ENCODE measurements at places on chromosomes 1 and 21. TPM values are rescaled to one million over a fixed set of nuclear protein-coding genes. Genes with fewer than 3 reads are reported as not detected.

SIK1 gene
- total RNA-seq, result 1.2 TPM

IVL gene
- not detected for total RNA-seq

KLHDC9 gene
- total RNA-seq, result 3.0 TPM

PCP4 gene
- total RNA-seq, result not detected

CLCNKA gene
- 0.42 TPM for total RNA-seq

TNFRSF4 gene
- not detected for total RNA-seq

GRCh38 chr21:29650523-29651022 is 289.2 kb downstream of the GRIK1 start:
- no peak for DNase-seq

DNA sequence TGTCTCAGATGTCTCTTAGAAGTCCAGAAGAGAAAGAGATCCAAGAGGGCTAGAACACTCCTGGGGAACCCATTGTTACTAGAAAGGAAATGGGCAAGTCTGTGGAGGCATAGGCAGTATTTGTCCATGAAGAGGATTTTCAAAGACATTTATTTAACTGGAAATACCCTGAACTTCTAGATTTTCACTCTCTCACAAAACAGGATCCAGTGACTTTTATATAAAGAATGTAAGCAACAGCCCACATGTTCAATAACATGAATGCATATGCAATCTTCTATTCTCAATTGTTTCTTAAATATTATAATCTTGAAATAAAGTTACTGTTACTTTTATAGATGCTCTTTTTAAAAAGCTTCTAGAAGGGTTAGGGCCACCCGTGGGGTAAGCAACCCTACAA is 53.4 kb downstream of the TBX15 start:
- no peak for DNase-seq

- peak; percentile 94 for DNase-seq
Measured at GRCh38 chr1:221816899-221817298, 75.0 kb upstream of the DUSP10 start.

DNA sequence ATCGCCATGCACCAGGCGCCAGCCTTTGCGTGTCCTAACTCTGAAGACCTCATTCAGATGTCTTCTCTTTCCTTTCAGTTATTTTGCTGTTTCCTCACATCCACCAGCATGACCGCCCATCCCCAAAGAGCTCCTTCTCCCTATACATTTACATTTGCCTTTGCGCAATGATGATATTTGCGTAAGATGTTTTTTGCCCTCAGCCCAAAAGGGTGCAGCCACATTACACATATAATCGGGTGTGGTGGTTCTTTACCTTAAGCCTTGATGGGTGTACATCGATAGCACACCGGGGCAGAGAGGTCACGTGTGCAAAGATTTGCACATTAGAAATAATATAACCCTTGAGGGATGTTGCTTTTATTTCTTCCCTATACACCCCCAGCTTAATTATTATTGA is 192.8 kb downstream of the HUNK start:
- no peak for DNase-seq

GRCh38 chr21:40074710-40075109 is 207.5 kb downstream of the PCP4 start:
- DNase-seq, result no peak

DNA sequence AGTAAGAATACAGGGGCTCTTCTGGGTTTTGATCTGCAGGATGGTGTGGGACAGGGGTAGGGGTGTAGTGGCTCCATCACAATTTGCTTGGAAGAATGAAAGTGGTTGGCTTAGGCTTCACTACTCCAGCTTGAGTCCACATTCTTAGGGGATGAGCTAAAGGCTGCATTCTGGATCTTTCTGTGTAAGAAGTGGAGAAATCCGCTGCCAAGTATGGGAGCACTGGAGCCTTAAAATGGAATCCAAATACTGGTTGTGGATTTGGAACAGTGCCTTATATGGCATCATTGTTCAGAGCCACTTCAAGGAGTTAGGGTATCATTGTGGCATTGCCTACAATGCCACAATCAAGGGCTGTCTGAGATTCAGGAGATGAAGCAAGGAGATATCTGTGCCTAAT is 187.1 kb downstream of the LMO4 start:
- no peak for DNase-seq

DNA sequence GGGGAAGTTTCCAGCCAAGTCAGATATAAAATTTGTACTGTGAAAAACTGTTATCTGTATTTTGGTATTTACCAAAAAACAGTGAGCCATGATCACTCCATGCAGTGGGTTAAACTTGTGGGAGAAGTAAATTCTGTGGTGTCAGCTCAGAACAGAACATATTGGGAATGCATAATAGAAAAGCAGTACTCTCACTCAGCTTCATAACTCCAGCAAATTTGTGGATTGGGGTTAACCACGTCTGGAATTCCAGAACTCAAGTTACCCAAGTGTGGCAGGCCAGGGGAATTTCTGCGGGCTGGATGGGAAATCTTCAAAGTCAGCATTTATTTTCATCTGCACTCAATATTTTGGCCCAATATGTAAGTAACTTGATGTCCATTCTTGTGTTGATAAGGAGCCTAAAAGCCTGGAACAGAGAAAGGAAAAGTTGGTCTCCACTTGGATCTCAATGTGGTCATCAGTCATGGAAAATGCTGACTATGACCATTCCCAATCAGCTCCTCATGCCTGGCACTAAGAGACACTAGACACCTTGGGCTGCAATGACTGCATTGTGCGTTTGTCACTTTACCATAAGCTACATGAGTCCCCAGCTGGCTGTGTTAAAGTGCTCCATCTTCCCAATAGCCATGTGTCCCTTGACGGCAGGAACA is 39.1 kb upstream of the ENAH start:
- DNase-seq, result peak; percentile 84

GRCh38 chr1:96723377-96723776 is 1.8 kb downstream of the PTBP2 start:
- no peak for DNase-seq

GRCh38 chr1:85577419-85578320 is 2.9 kb upstream of the CCN1 start:
- DNase-seq, result no peak

DNA sequence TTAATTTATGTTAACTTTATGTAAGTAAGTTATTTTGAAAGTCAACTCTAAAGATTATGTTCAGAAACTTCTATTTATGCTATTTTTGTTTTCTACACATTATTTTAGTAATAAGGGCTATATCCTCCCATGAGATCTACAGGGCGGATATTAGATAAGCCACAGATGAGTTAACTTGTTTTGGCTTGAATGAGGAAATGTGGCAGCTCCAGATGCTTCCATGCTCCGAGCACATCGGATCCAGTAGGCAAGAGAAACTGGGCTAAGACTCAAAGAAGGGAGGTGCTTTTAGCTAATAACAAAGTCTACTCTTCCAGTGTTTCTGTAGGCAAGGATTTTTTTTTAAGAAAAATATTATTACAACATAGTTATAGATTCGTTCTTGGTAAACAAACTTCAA is 20.0 kb upstream of the LAMC1 start:
- DNase-seq, result no peak

- peak; percentile 54 for DNase-seq
Measured at GRCh38 chr1:234729561-234730474, 119.8 kb upstream of the IRF2BP2 start.

- no peak for DNase-seq
Measured at GRCh38 chr1:182035097-182035770, 26.3 kb downstream of the ZNF648 start.

DNA sequence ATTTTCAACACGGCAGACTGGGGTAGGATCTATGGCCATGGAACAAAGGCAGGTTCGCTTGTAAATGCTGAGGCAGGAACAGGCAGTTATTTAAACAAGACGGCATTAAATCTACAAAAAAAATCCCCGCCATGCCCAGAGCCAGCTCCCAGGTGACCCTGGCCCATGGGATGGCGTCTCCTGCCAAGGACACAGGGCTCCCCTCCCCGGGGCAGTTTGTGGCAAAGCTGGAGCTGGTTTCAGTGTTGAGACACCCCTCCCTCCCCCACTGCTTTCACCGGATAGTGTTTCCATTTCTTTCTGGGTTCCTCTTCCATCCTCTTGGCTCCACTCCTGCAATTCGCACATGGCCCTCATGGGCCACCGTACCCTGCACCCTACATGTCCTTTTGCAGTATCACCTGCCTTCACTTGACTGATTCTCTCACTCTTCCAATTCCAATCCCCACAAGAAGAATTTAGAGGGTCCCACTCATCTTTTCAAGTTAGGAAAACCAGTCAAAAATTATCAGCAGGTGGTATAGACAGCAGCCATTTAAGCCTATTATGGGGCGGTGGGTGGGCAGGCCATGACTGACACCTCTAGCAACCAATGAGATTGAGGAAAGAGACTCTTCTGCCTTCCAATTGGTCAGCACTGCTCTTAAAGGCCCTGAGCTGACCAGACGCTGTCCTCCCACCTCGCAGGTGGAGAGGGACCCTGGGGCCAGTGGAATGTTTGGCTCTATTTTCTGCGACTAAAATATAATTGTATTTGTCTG is 52.0 kb downstream of the OLIG1 start:
- DNase-seq, result peak; percentile 56

DNA sequence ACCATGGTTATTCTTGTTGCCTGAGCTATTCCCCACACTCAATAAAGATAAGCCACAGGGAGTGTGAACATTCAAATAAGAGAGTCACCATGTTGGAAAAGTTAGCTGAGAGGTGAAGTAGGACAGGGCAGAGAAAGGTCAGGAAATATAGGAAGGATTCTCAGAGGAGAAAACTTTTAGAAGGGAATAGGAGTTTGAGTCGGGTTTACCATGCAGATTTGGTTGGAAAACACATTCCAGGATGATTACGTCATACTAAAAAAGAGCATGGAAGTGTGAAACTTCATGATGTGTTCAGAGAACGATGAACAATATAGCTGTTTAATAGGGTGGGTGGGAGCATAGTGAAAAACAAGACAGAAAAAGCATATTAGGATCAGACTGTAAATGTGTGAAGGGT is 1125.3 kb upstream of the ADGRL2 start:
- DNase-seq, result peak; percentile 3

DNA sequence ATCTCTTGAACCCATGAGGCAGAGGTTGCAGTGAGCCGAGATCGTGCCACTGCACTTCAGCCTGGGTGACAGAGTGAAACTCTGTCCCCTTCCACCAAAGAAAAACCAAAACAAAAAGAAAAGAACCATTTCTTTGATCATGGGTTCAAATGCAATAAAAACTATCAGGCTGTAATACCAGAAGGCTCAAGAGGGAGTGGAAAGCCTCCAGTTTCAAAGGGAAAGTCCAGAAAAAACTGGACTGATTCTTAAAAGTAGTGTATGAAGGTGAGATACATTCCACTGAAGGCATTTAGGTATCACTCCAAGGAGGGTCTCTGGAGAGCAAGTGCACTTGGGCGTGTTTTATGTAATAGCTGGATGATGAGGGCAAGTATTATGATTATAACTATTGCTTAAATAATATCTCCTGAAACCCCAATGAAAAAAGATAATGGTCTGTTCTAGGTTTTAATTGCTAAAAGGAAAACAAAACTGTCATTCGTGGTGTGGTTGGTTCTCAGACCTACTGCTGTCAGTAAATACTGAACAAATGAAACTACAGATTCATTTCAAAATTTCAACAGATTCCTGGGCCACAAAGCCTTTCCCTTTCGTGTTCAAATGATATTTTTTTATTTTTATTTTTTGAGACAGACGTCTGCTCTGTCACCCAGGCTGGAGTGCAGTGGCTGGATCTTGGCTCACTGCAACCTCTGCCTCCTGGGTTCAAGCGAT is 6.0 kb upstream of the CAMTA1 start:
- no peak for DNase-seq

DNA sequence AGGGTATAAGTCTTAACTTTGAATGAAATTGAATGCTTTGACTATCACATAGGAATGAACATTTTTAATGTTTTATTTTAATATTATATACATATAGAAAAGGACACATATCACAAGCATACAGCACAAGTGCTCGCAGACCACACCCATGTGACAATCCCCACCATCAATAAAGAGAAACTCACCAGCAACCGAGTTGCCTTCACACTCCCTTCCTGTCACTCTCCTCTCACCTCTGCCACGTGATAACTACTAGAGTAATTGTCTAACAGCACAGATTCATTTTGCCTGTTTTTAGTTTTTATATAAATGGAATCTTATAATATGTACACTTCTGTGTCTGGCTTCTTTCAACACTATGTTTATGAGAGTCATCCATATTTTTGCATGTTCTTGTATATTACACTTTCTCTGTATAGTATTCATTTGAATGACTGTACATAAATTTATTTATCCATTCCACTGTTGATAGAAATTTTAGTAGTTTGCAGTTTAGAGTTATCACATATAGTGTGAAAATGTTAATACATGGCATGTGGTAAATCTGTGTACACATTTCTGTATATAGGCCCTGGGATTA is 304.9 kb upstream of the DUSP10 start:
- DNase-seq, result no peak

GRCh38 chr1:1033731-1034438 is 14.0 kb downstream of the AGRN start:
- DNase-seq, result no peak

DNA sequence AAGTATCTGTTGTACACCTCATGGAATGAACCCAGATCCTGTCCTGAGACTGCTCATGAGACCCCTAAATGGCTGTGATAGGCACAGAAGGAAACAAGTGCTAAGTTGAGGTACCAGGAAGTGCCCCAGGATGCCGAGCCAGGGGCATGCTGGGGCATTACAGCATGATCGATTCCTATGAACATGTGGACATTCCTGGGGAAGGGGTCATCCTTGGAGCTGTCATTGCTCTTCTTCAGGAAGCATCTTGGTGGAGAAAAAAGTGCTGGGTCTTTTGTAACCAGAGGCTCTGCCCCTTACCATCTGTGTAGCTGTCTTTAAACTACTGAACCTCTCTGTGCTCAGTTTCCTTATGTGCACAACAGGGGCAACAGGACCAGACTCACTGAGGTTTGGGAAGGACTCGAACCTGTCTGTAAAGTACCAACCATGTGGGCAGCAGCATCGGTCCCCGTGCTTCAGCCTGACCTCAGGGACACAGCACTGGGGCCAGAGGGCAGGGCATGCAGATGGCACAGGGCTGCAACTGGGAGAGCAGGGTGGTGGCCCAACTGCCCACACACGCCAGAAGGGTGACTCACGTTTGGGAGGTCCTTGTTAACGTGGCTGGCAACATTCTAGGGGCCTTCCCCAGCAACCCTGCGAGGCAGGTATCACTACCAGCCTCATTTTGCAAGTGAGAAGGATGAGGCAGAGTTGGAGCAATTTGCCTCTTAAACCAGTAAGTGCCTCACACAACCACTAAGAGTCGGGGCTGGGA is 142.3 kb upstream of the EDN2 start:
- peak; percentile 91 for DNase-seq

- DNase-seq, result no peak
Measured at GRCh38 chr1:81382561-81382960, 418.2 kb upstream of the ADGRL2 start.

DNA sequence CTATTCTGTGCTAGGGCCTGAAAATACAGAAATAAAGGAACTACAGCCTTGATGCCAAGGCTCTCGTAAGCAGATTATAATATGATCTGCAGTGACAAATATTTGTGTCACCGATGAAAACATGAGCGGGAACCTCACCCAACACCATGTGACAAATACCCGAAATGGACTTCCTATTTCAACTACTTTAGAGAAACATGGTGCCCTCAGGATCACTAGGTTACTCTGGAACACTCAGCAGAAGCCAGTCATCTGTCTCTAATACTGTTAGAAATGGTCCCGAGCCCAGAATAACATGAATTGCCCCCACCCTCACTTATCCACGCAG is 463 bp upstream of the VAMP3 start:
- DNase-seq, result no peak

GRCh38 chr21:37060296-37060695 is 12.6 kb downstream of the PIGP start:
- DNase-seq, result peak; percentile 97

- DNase-seq, result no peak
Measured at GRCh38 chr1:87903242-87903641, 574.6 kb downstream of the LMO4 start.

GRCh38 chr1:9473032-9473807 is 66.0 kb upstream of the SLC25A33 start:
- peak; percentile 93 for DNase-seq

GRCh38 chr1:212587888-212588510 is 20.6 kb upstream of the ATF3 start:
- no peak for DNase-seq

Measured in M059J (cell line).